ENCODE measurements at places on chromosomes 3 and 15. TPM values are rescaled to one million over a fixed set of nuclear protein-coding genes. Genes with fewer than 3 reads are reported as not detected.

GABRR3 gene
- not detected for total RNA-seq

SNX4 gene
- total RNA-seq, result 36.1 TPM

TM4SF18 gene
- total RNA-seq, result 150 TPM

DNA sequence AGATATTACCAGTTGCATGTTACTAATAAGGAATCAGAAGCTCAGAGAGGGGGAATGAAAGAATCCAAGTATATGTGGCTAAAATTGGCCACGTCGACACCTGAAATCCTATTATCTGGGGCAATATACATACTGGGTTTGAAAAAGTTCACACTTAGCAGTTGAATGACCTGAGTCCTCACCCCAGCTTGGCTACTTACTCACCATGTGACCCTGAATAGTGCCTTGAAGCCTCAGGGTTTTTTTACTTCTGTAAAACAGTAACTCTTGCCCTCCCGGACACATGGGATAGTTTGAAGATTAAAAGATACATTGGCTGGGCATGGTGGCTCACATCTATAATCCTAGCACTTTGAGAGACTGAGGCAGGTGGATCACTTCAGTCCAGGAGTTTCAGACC, 342.2 kb upstream of the TPRG1 start:
- DNase-seq, result no peak

- no peak for DNase-seq
Observed at GRCh38 chr15:70669966-70670658, 93.2 kb downstream of the UACA start.

DNA sequence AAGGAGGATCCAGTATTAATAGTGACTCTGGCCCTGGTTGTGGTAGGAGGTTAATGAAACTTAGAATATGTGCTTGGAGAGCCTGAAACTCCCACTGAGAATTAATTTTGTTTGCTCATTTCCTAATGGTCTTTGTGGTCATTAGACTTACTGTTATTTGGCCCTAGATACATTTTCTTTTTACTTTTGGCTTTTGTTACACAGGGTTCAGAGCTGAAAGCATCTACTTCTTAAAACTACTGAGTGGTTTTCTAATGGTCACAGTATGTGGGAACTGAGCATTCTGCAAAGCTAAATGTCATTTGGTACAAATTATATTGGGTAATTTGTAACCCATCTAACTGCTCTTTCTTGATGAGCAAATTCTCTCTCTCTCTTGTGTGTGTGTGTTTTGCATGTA, 433.4 kb upstream of the IL12A start:
- no peak for DNase-seq

DNA sequence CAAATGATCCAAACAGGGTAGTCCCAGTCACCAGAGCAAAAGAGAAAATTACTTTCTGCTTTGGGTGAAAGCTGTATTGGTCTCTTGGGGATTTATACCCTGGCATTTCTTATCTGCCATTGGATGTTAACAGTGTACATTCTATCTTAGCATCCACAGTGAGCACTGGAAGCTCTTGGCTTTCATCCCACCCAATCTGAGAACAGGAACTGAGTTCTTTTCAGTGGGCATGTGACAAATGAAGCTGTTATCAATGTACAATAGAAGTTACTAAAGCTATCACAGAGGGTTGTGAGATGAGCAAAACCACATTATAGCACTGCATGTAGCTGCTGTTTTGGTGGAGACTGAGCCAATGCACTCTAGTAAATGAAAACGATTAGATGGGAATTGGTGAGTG, 300.7 kb downstream of the TUSC7 start:
- no peak for DNase-seq

- DNase-seq, result no peak
Observed at GRCh38 chr15:42474827-42475226, 16.1 kb downstream of the ZNF106 start.

DNA sequence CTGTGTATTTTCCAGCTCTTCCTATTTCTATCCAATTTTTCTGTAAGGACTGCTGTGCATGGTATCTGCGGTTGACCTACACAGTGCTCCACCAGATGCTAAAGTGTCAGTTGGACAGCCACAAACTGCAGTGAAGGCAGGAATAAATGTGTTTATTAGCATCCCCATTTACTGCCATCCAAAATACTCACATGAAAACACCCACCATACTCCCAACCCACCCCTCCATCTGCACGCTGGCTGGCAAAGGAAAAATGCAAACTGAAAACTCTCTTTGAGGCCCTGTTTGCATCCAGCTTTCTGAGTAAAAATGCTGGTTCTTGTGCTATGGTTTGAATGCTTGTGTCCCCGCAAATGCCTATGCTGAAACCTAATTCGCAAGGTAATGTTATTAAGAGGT, 515.5 kb downstream of the ZNF385D start:
- DNase-seq, result no peak

GRCh38 chr15:101126618-101127505, 125.0 kb downstream of the CHSY1 start:
- peak; percentile 11 for DNase-seq

DNA sequence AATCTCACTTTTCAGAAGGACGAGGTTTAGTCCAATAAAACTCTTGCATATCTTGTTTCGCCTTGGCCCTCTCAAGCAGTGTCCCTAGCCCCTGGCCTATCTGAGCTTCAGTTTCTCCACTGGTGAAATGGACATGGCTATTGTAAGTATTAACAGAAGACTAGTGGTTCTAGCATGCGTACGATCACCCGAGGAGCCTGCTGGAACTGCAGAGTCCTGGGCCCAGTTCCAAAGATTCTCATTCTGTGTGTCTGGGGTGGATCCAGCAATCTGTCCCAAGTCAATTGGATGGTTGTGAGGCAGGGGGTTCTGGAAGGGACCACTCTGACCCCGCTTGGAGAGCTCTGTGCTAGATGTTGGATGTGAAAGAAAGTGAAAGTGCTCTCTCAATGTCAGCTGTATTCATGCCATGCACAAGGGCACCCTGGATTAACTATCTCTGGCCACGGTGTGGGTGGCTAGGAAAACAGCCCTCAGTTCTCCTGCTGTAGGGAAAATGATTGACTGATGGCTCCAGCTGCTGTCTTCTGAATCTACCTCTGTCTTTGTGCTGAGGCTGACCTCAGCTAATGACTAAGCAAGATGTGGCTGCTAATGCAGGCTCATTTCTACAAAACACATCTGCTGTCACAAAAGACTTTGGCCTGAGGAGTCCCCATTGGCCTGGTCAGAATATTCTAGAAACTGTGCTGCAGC, 1.9 kb upstream of the PLA1A start:
- no peak for DNase-seq

Measured in lung microvascular endothelial cell (primary cell).